ENCODE measurements at places on chromosomes 16 and 17.

DNA sequence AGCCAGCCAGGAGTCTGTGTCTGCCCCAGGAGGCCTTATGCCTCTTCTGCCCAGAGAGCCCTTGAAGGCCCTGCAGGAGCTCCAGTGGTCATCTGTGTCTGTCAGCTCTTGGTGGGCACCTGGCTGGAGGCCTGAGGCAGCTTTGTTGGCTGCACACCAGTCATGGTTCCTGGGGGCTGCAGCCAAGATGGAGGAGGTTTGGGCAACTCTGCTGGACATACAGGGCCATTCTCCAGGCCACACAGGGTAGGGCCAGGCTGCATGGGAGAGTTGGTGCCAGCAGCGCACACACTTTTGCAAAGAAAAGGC is 29.4 kb downstream of the B9D1 start:
- DNase-seq: no peak

DNA sequence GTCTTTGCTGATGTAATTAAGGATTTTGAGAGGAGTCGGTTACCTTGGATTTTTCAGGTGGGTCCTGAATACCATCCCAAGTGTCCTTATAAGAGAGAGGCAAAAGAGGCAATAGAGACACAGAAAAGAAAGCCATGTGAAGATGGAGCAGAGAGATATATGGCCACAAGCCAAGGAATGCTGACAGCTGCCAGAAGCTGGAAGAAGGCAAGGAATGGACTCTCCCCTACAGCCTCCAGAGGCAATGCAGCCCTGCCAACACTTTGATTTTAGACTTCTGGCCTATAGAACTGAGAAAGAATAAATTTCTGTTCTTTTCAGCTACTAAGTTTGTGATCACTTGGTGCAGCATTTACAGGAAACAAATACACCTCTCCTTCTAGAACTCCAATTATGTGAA is 8.2 kb upstream of the RNFT1 start:
- no peak for DNase-seq

DNA sequence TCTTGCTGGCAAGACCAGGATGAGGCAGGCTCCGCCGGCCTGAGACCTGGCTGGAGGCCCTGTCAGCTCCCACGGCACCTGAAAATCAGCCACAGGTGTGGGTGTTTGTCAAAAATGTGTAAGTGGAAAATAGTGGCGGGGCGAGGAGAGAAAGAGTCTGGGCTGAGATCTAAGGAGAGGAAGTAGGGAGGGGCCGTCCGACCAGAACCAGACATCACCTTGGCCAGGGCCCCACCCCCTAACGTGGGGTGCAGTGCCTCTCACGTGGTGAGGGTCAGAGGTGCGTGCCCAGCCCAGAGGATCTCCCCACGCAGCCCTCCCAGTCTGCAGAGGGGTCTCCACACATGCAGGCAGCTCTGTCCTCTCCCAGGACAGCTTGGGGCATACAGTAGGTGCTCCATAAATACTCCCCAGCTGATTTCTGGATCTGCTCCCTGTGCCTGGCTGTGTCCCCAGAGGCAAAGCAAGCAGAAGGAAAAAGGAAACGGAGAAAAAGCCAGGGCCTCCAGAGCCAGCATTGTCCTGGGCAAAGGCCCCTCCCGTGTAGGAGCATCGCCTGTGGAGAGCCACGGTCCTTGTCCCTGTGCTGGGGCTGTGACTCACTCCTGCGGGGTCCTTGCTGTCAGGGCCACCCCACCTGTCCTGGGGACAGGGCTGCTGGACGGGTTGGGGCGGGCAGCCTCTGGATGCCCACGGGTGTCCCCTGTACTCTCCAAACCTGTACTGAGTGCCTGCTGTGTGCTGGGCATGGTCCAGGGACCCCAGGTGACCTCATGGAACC is 16.7 kb downstream of the ZFPM1 start:
- DNase-seq: peak; percentile 64

- no peak for DNase-seq
These were observed 27.4 kb upstream of the ZNHIT3 start for GRCh38 chr17:36459045-36459444.

- no peak for DNase-seq
These were observed 888 bp downstream of the PIGW start for GRCh38 chr17:36535669-36536081.

GRCh38 chr16:48492133-48492532 is 106.9 kb upstream of the SIAH1 start:
- DNase-seq: no peak

DNA sequence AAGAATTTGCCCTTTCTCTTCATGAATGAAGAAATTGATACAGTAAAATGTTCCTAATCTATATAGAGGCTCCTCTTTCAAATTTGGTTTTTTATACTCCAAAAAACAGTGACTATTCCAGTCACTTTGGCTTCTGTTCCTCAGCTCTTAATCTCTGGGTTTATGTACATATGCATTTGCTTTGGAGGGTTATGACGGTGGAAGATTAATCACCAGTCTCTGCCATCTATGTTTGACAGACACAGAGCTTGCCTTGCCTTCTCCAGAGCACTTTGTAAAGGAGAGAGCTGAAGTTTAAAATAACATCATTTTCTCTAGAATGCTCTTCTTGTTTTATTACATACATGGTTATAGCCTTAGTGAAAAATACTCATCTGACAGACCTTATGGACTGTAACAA is 99.3 kb downstream of the NLK start:
- DNase-seq: no peak

- DNase-seq: no peak
These were observed 83.7 kb downstream of the CPPED1 start for GRCh38 chr16:12719972-12720371.

DNA sequence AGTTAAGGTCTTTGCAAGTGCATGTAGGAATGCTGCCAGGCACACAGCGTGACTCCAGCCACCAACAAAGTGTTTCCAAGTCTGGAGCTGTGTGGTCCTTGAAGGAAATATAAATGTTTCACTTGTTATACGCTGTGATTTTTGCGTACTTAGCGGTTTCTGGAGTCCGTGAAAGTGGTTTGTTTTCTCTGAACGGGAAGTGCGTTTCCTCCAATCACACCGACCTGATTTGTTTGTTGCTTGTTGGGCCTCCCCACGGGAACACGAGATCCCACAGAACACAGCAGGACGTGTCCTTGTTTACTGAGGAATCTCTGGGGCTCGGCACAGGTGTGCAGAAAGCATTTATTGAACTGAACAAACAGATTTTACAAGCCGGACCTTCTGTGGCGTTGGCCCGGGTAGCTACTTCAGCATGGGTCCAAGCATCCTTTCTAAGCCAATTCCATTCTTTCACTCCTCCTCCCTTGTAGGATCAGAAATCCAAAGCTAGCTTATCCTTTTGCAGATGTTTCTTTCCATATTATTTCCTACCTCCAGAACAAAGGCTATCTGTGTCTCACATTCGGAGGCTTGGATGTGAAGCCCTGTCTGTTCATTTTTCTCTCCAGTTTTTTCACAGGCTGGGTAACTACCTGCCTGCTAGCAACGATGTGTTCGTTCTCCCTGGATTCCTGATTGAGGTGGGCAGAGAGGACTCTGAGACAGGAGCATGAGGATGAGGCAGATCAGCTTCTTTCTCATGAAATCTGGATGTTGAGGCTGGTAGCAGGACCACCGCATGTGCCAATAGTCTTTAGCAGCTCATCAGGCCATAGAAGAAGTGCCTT is 44.6 kb downstream of the ABAT start:
- no peak for DNase-seq

DNA sequence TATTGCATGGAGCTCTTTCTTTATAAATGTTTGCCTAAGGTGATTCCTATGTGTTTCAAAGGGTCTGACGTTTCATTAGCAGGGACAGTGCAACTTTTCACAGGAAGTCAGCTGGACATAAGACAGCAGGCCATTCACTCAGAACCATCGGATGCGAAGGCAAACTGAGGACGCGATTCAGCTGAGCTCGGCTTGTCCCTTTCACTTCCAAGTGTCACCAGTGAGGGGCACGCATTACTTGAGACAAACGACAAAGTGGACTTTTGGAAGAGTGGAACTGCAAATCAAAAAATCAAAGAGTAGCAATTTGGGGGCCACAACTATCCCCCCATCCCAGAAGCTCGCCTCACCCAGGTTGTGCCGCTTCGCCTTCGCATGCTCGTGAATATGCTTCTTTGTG is 14.6 kb downstream of the USP22 start:
- no peak for DNase-seq

GRCh38 chr17:13157656-13158055 is 139.8 kb upstream of the ELAC2 start:
- DNase-seq: no peak

DNA sequence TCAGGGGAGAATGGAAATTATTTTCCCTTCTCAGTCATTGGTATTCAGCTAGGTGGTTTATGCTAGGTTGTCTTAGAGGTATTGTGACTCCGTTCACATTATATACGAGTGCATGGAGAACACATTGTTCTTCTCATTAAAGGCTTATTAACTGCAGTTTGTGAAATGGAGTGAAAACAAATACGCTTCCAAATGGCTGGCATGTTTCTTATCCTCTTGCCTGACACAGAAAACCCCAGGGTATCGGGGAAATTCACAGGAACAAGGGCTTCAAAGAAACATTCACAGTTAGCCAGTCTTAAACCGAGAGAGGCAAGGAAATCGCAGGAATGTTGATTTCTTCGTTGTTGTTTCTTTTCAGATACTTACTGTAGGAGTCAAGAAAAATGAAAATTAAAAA is 1047.9 kb upstream of the RBFOX1 start:
- no peak for DNase-seq

DNA sequence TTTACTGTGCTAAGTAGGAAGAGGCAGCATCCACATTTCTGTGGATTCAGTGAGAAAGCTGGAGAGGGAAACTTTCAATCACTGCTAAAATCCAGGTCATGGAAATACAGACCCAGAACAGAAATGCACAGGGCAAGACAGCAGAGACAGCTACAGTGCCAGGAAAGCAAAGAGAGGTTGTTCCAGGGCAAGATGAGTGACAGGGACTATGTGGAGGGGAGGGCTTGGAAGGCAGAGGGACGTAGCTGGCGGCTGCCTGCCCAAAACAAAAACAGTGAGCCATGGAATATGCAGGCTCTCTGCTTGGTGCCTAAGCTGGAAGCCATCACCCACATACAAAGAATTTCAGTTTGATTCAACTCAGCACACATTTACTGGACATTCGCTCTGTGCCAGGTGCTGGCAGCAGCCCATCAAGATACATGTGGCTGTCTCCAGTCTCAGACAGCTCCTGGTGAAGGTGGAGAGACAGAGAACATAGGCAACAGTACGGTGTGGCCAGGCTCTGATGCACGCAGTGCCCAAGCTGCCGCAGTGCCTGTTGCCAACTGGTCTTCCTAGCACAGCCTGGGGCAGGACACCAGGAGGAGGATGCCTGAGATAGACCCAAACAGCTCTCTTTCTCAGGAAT is 88.7 kb downstream of the AIPL1 start:
- no peak for DNase-seq

DNA sequence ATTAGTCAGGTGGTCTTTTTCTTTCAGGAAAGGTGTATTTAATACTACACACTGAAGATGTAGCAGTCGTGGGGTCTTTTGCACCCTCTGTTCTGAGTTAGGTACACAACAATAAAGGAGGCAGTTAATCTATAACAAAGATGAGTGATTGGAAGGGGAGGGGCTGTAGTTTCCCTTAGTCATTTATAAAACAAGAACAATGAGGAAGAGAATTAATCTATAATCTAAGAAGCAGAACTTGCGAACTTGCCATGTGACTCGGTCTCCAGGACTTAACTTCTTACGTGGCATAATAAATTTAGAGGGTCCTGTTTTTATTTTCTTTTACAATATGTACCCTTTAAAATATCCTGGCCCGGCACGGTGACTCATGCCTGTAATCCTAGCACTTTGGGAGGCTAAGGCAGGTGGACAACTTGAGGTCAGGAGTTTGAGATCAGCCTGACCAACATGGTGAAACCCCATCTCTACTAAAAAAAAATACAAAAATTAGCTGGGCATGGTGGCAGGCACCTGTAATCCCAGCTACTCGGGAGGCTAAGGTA is 8.6 kb upstream of the APPBP2 start:
- no peak for DNase-seq

DNA sequence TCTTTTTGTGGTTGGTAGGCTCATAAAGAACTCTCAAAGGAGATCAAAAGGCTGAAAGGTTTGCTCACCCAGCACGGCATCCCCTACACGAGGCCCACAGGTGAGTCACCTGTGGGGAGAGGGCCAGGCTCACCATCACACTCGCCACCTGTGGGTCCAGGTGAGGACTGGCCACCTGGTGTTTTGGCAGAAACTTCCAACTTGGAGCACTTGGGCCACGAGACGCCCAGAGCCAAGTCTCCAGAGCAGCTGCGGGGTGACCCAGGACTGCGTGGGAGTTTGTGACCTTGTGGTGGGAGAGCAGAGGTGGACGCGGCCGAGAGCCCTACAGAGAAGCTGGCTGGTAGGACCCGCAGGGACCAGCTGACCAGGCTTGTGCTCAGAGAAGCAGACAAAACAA is 11.1 kb downstream of the GNPTG start:
- no peak for DNase-seq
